ENCODE measurements at places on chromosomes 13 and 19.

DNA sequence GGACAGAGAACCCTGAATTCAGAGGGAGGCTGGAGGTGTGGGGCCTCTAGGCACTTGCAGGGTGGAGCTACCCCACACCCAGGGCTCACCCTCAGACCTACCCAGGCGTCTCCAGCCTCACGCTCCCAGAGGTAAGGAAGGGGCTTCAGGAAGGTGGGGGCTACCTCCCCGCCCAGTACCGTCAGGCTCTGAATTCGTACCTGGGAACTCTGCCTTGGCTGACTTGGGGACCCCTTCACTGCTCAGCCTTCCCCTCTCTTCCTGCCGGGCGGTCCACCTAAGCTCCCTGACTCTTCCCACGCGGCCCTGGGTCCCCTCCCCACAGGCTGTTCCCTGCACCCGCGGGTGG lies 28.5 kb upstream of the PARP4 start:
- DNase-seq = no peak

- DNase-seq = no peak
These were observed 20.7 kb downstream of the KLK5 start for GRCh38 chr19:50932018-50932689.

DNA sequence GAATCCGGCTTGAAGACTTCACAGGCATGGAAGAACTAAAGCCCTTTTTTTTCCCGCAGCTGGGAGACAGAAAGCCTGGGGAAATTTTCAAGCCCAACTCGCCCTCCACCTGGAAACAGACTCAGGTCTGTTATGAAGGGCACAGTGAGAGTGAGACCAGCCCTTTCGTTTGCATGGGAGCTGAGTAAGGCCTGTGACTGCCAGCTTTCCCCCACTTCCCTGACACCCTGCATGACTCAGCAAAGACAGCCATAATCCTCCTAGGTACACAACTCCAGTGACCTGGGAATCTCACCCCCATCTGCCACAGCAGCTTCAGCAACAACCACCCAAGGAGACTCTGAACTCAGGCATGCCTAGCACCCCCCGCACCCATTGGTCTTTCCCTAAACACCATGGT lies 87.6 kb upstream of the ZNF91 start:
- DNase-seq = no peak

DNA sequence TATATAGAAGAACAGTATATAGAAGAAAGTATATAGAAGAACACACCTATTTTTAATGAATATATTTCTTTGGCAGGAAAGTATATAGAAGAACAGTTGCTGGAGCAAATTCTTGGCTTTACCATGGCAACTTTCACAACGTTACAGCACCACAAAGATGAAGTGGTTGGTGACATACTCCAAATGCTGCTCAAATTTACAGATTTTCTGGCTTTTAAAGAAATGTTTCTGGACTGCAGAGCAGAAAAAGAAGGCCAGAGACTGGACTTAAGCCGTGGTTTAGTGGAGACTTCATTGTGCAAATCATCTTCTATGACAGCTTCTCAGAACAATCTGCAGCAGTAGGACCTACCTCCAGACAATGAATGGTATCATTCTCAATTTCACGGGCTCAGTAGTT lies 24.3 kb upstream of the RFXAP start:
- DNase-seq = no peak

GRCh38 chr19:53621885-53622740 lies 9.7 kb upstream of the DPRX start:
- DNase-seq = no peak

GRCh38 chr19:41755328-41755913 lies at the start of gene CEACAM6:
TSS of gene CEACAM6 (plus strand) at chr19:41755530. CDS start at chr19:41755639, 109 bp downstream.
- DNase-seq = no peak

DNA sequence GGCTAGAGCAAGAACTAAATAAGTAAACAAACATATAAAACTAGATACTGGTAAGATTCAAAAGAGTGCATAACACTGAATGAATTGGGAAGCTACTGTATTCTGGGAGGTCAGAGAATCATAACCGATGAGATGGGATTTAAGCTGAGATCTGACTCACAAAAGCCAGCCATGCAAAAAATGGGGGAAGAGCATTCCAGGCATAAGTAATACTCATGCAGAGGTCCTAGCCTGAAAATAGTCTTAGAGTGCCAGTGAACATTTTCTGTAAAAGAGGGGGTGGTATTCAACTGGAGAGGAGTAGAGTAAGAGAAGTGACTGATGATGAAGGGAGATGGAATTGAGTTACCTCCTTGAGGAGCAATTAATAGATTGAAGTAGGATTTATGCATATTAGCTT lies 872.0 kb upstream of the GPC6 start:
- no peak for DNase-seq

- peak; percentile 56 for DNase-seq
These were observed 21.1 kb downstream of the ZNF473 start for GRCh38 chr19:50046649-50047503.

DNA sequence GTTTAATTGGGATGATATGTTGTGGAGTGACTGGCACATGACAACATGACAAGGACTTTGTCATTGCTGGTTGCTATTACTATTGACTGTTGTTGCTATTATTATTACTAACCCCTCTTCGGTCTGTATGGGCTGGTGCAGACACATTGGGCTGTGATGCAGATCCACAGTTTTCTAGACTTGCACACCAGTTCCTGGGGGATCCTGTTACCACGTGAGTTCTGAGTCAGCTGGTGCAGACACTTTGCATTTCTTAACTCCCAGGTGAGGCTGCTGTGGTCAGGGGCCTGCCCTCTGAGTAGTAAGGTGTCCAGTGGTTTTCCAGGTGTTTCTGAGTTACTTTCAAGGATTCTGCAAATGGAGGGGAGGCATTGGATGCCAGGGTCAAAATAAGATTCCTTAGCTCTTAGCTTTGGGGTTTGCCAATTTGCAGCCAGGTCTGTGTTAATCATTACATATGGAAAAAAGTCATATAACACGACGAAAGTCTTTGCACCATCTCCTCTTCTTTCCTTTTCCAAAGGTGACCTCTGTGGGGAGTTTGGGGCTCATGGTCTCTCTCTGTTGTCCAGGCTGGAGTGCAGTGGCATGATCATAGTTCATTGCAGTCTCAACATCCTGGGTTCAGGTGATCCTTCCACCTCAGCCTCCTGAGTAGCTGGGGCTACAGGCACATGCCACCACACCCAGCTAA lies 19.3 kb downstream of the BICRA start:
- DNase-seq = no peak
